Activated naive CD4-positive, alpha-beta T cell treated with Interleukin-2 at 50 U/mL for 16 hours (primary cell): ENCODE measurements at places on chromosomes 16 and 17.

- no peak for DNase-seq
Observed at GRCh38 chr17:16878084-16878483, 93.8 kb downstream of the TNFRSF13B start.

DNA sequence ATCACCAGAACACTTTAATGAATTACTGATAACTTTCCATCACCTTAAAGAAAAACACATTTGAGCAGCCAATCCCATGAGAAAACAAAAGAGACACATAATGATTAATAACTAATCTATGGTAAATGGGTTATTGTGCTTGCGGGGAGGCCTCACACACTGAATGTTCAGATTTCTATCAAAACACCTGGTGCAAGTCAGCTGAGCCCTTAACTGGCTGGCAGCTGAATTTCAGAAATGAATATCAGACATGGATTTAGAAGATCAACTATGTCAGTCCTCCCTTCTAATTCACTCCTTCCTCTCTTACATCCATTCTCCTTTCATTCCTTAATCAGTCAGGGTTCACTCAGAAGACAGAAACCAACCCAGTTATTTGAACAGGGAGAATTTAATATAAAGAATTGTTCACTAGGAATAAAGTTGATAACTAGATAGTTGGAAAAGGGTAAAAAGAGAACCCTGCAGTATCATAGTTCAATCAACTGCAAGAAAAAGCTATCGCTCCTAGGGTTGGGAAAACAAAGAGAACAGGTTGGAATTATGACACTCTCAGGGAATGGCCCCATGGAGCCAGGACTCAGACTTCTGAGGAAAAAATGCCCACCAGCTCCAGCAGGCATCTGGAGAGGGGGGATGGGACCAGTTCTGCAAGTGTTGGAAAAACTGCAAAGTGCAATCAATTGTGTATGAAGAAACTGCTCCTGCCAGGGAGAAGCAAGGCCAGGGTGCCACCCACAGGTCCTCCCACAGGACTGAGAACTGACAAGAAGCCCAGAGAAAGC is 577.1 kb upstream of the CDH5 start:
- DNase-seq, result no peak

- no peak for DNase-seq
Observed at GRCh38 chr16:83147244-83147643, 520.5 kb downstream of the CDH13 start.

GRCh38 chr17:36600936-36601302 is 464 bp upstream of the MRM1 start:
- no peak for DNase-seq

DNA sequence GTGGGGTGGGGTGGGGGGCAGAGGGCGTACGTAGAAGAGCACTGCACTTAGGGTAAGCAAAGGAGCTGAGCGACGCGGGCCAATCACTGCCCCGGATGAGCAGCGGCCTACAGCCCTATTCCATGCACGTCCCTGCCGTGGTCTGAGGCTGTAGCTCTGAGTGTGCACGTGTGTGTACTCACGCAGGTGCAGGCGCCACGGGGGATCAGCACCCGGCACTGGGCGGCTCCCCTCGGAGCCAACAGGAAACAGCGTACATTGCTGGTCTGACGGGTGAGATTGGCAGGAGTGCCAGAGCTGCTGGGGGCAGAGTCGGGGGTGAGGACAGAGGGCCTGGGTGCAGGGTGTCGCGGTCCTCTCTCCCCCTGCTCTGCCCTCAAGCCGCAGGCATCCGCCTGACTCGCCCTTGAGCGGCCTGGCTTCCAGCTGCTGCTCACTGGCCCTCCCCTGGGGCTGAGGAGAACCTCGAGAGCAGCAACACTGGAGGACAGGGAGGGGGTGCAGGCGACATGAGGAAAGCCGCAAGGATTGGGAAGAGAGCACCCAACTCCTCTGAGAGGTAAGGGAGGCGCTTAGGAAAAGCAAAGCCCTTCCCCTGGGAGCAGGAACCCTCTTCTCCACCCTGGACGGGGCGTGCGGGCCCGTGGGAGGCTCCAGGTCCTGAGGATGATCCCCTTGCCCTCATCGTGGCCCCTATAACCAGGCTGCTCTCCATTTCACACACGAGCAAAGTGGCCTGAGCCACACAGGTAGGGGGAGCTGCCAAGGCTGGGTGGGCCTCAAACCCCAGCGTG is 57.8 kb downstream of the ENGASE start:
- no peak for DNase-seq

DNA sequence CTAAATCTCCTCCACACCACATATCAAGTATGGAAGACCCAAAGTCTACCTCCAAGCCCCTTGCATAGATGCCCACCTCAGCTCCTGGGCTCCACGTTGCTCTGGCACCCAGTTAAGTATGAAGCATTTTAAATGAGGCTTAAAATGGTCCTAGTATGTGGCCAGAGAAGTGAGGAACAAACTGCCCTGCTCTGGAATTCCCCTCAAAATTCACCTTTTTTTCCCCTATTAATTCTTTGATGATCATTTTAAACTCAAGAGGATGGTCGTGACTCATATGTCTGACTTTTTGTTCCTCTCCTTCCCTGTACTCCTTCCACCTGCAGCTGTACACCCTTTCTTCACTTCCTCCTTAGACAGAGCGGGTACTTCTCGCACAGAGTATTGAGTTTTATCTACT is 234.5 kb upstream of the MYOCD start:
- no peak for DNase-seq
